Activated naive CD8-positive, alpha-beta T cell treated with anti-CD3 and anti-CD28 coated beads, Interleukin-2, amount 10 ng/mL, durations not matched to agents 7 days and 5 days (primary cell): ENCODE measurements at places on chromosomes 4 and X. TPM values are rescaled to one million over a fixed set of nuclear protein-coding genes. Genes with fewer than 3 reads are reported as not detected.

The EFHC2 gene
- 0.77 TPM for total RNA-seq

- no peak for DNase-seq
These were observed 56.9 kb downstream of the MAD2L1 start for GRCh38 chr4:120009731-120010130.

- DNase-seq = no peak
These were observed 29.4 kb upstream of the CENPU start for GRCh38 chr4:184763150-184763780.

GRCh38 chr4:182089326-182089725 lies 153.9 kb upstream of the TENM3 start:
- no peak for DNase-seq

The UGT2A1 gene
- not detected for total RNA-seq

GRCh38 chr4:96729641-96730040 lies 889.7 kb downstream of the PDHA2 start:
- no peak for DNase-seq

The CFAP99 gene
- 0.11 TPM for total RNA-seq

The PPP1R2C gene
- not detected for total RNA-seq

The SEPTIN6 gene
- total RNA-seq = 257 TPM

GRCh38 chr4:138292321-138292720 lies 50.2 kb upstream of the SLC7A11 start:
- DNase-seq = no peak

DNA sequence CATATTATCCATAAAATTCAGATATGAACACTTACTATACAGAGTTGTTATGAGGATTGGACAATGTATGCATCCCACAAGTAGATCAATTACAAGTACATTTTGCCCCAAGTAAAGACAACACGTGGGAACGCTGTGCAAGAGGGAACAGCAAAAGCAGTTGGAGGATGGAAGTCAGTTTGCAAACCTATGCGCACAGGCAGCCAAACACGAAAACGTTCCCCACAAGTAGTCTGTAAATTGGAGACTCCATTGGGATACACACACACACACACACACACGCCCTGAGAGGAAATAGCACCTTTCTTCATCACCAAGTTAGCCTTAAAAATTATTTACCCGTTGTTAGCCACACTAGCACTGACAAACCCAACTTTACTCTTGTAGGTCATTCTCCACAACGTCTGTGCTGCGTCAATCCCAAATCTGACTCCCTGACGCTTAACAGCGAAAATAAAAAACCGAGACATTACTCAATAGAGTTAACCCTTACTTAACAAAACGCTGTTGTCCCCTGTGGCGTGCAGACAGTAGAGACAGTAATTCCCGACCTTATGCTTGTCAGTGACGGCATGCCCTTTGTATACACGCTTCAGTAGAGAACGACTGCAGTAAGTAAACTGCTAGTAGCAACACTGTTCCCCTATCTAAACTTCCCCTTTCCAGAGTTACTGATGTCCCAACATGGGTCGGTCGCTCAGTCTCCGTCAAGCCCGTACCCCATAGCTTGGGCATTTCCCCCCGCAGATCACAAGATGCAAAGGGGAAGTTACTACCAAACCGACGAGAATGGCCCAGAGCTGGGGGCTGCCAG lies 730 bp downstream of the MANBA start:
- peak; percentile 34 for DNase-seq

GRCh38 chrX:40266490-40267333 lies 169.0 kb upstream of the BCOR start:
- peak; percentile 62 for DNase-seq

DNA sequence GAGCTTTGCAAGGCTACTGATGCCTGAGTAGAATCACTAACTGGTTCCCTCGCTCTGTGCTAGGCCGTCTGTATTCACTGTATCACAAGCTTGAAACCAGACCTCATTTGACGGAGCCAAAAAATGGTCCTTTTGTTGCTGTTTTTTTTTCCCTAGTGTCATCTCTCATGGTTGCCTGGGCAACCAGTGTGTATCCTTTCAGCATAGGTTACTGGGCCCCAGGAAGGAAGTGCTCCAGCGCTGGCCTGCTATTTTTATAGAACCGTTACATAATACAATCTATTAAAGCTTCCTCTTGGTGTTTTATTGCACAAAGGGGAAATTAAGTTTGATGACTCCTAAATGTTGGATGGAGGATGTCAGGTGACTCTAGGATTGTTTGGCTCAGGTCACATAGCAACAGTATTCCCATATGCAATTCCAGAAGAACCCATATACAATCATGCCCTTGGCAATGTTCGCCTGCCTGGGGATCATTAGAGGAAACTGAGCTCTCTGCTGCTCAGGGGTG lies 220.4 kb downstream of the SPRY1 start:
- no peak for DNase-seq

GRCh38 chr4:11598591-11598990 lies 169.9 kb upstream of the HS3ST1 start:
- DNase-seq = no peak

- no peak for DNase-seq
These were observed 19.6 kb downstream of the CCNG2 start for GRCh38 chr4:77176640-77177039.

- no peak for DNase-seq
These were observed 23.2 kb upstream of the ADD1 start for GRCh38 chr4:2820216-2820982.

GRCh38 chr4:20265726-20266125 lies 14.0 kb downstream of the SLIT2 start:
- DNase-seq = no peak

GRCh38 chr4:125714845-125715244 lies 400.1 kb downstream of the FAT4 start:
- DNase-seq = no peak

The SORBS2 gene
- not detected for total RNA-seq

The PNMA5 gene
- total RNA-seq = 0.17 TPM

The PJA1 gene
- total RNA-seq = 23.9 TPM

DNA sequence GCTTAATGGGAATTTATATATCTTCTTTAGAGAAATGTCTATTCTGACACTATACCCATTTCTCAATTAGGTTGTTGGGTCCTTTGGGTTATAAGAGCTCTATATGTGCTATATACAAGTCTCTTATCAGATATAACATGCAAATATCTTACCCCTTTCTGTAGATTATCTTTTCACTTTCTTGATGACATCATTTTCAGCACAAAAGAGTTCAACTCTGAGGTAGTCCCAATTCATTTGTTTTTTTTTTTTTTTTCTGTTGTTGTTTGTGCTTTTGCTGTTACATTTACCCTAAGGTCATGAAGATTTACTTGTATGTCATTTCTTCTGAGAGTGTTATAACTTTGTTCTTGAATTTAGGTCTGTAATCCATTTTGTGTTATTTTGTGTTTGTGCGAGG lies 326.4 kb downstream of the CENPC start:
- DNase-seq = no peak

- no peak for DNase-seq
These were observed 354.1 kb downstream of the GPM6A start for GRCh38 chr4:175457956-175458355.

The CT45A10 gene
- not detected for total RNA-seq

DNA sequence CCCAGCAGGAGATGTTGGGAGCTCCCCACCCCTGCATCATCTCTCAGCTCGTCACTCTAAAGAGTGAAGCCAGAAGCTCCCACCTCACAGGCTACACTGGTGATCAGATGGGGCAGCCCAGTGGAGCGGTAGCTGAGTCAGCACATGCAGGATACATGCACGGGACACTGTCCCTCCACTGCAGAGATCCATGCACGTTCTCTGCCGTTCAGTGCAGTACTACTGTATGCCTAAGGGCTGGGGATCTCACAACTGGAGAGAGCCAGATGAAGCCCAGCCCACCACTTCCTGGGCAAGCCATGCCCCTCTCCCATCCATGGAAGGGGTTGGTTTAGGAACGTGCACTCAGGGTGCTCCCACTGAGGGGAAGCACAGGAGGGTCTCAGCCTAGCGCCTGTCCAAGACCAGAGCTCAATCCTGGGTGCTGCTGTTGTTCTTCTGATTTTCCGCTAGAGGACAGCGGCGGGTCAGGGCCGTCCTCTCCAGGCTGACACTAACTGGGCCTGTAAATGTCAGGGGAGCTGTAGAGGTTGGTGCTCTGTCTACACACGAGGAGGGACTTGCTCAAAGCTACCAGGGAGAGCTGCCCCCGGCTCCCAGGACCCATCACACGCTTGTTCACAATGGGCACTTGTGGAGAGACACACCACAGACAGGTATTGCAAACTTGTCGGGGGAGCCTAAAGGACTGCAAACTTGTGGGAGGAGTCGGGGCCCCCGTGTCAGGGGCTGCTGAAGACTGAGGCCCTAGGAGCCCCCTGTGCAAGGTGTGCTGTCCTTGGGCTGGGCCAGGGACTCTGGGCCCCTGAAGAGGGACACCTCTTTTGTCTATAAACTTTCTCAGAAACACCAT lies 18.2 kb upstream of the ABLIM2 start:
- peak; percentile 42 for DNase-seq

The SPINK2 gene
- 9.8 TPM for total RNA-seq

GRCh38 chr4:40550948-40551462 lies 78.7 kb downstream of the RBM47 start:
- DNase-seq = no peak

GRCh38 chr4:151987606-151988005 lies 226.8 kb upstream of the GATB start:
- no peak for DNase-seq

DNA sequence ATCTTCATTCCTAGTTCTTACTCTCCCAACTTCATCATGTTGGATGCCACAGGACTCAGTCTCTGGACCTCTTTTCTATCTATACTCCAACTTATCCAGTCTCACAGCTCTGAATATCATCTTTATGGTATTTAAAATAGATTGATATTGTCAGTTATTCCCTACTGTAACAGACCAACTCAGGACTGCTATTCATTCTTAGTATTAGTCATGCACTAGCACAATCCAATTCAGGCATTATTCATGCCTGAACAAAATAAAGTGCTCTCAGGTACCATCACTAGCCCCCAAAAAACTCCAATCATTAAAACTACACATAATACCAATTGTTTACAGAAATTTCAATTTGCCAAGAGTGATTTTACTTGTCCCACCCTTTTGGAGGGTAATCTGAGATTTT lies 37.7 kb downstream of the FRYL start:
- DNase-seq = no peak

GRCh38 chr4:145423017-145423708 lies 58.5 kb upstream of the SMAD1 start:
- DNase-seq = no peak

DNA sequence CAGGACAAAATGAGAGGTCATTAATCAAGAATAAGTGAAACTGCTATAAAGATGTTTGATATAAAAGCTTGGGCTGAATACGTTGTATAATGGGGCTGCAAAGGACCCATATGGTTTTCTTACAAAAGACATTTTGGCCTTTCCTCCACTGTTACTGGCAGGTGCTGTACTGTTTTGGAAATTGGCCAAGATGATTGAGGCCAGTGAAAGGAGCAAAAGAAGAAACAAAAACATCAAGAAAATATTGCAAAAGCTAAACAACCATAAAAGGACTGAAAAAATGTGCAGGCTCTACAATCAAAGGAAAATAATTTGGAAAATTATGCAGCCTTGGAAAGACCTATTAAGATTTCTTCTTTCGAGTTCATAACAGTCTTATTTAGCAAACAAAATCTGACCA lies 222.2 kb upstream of the PPP1R2C start:
- DNase-seq = no peak

The GAGE12J gene
- total RNA-seq = not detected

The KCNE5 gene
- total RNA-seq = 0.40 TPM

- DNase-seq = no peak
These were observed 11.8 kb downstream of the DGKQ start for GRCh38 chr4:961351-962230.

The CLCN4 gene
- total RNA-seq = 0.25 TPM

GRCh38 chr4:24764345-24764744 lies 31.0 kb upstream of the SOD3 start:
- no peak for DNase-seq

GRCh38 chr4:103429283-103429682 lies 231.1 kb upstream of the CENPE start:
- DNase-seq = no peak

- DNase-seq = no peak
These were observed 64.7 kb upstream of the TNIP3 start for GRCh38 chr4:121228848-121229247.

The HSFX4 gene
- total RNA-seq = not detected

The SULT1E1 gene
- total RNA-seq = not detected

DNA sequence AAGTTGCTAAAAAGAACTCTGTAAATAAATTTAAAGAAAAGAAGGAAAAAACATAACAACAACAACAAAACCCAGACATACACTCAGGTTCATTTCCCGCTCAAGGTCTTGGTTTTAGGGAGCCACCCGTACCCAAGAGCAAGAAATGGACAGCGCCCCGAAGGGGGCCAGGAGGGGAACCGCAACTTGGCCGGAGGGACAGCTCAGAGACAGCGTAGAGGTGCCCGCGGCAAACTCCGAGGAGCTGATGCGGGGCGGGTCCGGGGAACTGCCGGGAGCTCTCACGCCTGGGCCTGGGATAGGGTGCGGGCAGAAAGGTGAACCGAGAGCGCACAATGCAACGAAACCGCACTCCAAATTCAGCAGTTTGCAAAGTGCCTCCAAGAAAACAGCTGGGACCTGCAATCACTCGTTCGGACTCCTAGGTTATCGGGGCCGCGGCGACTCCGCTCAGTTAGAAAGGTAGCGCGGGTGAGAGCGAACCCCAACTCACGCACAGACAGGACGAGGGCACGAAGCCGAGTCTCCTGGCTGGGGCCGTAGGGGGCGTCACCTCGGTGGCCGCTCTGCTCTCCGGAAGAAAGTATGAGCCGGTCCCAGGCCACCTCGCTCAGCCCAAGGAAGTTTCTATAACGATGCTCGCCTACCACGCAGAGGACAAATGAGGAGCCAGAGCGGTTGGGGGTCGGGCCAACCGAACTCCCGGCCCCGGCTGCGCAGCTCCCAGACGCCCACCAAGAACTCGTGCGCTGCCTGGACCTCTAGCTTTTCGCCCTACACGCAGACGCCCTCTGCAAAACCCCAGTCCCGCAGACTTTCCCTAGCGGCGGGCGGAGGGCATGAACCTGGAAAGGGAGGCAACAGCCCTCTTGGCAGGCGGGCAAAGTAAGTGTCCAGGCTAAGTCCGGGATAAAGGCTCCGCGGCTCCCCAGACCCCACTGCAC lies 1.4 kb downstream of the NDNF start:
- peak; percentile 49 for DNase-seq

DNA sequence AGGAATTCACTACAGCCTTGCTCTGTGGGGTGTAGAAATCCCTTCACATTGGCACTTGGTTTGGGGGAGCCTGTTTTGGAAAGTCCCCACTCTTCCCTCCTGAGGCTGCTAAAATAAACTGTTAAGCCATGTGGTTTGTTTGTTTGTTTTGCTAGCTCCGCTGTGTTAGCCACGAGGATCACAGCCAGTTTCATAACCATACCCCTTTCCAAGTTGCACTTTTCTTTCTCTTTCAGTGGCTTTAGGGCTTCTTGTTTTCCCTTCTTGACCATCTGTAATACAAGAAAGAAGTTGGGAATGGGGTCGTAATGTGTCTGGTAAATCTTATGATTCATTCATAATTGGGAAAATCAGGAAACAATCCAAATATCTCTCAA lies 24.8 kb upstream of the UXT start:
- DNase-seq = no peak
